Spinal cord (tissue), 10 donors: ENCODE measurements at places on chromosomes 5 and 9. TPM values are rescaled to one million over a fixed set of nuclear protein-coding genes. Genes with fewer than 3 reads are reported as not detected.

SNX24 gene
- polyA plus RNA-seq: 26.7 TPM

SV2C gene
- polyA plus RNA-seq: 39.4 TPM

NFIB gene
- 86.4 TPM for polyA plus RNA-seq

TIMD4 gene
- 0.82 TPM for polyA plus RNA-seq

MCIDAS gene
- not detected for polyA plus RNA-seq

LMAN2 gene
- 96.1 TPM for polyA plus RNA-seq

DNA sequence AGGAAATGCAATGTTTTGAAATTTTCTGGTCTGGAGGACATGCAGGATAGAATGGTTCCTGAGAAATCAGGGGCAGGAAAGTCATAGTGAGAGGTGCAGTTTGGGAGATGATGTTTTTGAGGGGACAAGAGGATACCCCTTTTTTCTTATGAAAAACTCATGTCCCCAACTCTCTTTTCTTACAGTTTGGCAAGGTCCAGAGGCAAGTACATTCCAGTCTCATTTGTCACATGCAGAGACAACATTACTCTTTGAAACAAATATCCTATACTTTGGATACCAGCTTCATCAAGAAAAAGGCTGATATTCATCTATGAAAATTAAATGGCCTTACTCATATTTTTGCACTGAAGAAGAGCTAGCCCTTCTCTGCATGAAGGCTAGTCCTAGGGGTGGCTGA lies 48.2 kb downstream of the EQTN start:
- DNase-seq: no peak

GRCh38 chr9:105832096-105832710 lies 137.9 kb downstream of the TMEM38B start:
- peak; percentile 63 for DNase-seq

DNA sequence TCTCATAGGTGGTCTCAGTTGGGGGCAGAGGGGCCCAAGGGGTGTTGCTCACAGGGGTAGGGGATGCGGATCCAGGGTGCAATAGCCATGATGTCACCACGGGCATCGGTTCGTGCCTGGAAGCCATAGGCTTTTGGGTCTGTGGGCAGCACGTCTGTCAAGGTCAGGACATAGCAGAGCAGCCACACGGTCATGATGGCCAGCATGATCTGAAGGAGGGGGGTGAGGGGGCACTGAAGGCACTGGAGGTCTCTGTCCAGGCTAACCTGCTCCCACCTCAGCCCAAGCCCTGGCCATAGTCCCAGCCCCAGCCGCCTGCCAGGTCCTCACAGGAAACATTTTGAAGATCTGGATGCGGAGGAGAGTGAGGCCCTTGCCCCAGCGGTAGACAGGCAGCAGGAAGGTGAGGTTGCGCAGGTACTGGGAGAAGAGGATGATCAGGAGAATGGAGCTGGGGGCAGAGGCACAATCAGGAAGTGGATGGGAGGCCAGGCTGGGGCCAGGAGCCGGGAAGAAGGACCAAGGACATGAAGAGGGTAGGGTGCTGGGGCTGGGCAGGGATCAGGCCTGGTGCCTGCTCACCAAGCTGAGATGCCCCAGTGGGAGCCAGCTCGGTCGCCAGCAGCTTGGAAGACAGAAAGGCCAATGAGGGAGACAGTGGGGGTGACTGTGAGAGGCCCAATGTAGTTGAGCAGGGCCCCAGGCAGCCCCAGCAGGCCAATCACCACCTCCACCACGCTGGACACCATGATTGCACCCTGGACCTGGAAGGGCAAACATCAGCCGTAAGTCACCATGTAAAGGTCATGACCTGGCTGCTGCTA lies 3.3 kb downstream of the SLC23A1 start:
- DNase-seq: no peak

DNA sequence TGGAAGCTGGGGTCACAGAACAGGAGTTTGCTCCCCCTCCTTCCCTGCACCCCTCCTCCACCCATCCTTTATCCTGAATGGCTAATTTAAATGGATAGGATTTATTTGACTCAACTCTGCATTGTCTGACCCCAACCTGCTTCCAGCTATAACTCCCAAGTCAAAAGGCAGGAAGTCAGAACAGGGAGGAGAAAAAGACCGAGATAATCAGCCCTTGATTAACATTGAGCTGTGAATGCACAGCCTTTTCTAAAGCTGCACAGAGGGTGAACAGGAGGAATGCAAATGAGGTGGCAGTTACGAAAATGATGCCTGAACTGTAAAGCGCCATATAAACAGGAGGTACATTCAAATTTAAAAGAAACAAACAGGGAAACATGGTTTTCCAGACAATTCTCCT lies 152.8 kb downstream of the SPOCK1 start:
- no peak for DNase-seq

DNA sequence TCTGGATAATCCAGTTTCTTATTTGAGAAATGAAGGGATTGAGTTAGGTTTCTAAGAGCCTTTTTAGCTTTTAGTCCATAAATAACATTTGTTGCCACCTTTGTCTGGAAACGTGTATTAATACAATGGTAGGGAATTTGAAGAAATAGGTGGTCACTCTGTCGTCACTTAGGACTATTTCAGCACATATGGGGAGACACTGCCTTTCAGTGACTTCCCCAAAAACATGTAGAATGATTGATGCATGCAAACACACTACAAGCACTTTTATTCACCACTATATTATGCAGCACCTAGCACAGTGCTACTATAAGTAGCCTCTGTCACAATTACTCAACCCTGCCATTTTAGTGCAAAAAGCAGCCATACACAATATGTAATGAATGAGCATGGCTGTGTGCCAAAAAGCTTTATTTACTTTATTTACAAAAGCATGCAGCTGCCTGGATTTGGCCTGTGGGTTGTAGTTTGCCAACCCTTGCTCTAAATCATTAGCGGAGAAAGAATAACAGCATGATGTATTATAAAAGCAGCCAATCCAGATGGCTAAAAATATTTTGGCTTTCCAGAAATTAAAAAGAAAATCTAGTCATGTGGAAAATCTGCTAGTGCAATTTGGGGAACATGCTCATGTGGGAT lies 154.2 kb upstream of the HMHB1 start:
- no peak for DNase-seq

GRCh38 chr9:125821078-125821477 lies 73.9 kb downstream of the PBX3 start:
- DNase-seq: no peak

- DNase-seq: no peak
Observed at GRCh38 chr9:29816954-29817703, 2243.8 kb upstream of the C9orf72 start.

DNA sequence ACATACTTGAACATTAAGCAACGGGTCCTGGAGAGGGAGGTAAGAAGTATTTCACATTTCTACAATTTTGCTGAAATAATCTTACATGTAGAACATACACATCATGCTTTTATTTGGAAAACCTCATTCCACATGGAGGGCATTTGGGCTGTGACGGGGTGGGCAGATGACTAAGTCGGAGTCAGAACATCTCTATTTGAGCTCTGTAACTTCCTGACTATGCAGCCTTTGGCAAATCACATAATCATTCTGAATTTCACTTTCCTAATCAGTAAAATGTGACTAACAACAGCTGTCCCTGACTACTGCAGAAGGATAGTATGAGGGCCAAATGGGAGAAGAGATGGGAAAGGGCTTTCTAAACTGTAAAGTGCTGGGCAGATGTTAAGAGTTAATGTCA lies 17.1 kb upstream of the IL6ST start:
- no peak for DNase-seq

- DNase-seq: no peak
Observed at GRCh38 chr9:126844085-126844484, 16.4 kb upstream of the ZBTB34 start.

DNA sequence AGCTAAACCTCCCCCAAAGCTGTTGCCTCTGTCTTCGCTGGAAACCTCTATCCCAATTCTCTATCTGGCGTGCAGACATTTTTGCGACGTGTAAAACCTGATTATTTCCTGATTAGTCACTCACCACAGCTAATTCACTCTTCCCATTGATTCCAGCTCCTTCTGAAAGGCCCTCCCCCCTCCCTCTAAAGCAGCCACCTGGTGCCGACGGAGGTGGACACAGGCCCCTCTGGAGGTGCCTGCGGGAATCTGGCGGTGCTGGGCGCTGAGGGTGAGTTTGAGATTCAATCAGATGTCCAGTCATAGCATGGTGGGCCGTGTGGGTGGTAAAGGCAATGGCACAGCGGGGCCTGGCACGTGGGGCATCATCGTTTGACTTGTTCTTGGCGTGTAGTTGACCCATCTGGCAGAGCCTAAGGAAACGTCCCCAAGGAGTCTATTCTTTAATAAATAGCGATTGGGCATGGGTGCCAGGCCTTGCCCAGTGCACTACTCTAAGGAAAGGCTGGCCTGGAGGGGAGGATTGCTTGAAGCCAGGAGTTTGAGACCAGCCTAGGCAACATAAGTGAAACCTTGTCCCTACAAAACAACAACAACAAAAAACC lies 271.1 kb upstream of the MVB12B start:
- peak; percentile 20 for DNase-seq

DNA sequence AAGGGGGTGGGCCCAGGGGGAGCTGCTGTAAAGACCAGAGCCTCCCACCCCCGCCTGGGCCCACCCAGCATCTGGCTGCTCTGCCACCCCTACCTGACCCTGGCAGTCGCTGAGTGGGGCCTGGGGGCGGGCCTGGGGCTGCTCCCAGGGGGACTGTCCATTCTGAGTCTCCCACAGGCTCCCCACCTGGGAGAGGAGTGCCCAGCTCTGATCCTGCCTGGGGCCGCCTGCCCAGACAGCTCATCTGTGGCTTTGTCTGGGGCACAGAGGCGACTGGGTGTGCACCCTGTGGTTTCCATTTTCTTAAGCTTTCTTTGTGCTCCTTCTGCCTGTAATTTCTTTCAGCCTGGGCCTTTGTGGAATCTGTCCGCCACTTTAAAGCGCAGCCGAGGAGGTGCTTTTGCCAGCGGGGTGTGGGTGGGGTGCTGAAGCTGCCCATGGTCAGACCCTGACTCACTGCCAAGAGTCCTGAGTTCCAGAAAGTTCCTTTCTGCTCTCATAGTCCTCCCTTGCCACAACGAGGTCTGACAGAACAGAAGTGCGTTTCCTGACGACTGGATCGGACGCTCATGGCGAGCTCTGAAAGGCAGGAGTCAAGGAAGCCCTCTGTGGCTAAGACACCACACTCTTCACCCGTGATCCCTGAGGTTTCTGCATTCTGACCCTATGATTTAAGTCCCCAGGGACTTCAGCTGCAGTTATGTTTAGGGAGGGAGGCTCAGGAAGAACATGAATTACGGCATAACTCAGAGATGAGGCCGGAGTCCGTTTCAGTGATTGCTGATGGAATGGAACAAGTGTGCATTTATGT lies 225.0 kb downstream of the FANCC start:
- peak; percentile 44 for DNase-seq

DNA sequence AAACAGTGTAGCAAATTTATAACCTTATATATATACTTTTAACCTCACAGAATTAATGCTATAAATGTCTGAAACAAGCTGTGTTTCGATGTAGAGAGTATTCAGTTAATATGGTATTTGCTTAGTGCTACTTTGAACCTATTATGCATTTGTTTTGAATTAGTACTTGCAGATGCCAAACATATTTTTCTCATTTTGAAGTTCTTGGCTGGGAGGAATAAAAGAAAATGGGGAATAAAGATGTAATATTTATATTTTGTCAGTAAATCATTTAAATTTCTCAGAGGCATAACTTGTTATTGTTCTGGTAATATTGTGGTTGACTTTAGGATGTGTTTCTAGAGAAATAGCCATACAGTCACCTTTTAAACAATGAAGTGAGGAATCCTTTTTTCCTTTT lies 175.9 kb upstream of the IZUMO3 start:
- no peak for DNase-seq

DNA sequence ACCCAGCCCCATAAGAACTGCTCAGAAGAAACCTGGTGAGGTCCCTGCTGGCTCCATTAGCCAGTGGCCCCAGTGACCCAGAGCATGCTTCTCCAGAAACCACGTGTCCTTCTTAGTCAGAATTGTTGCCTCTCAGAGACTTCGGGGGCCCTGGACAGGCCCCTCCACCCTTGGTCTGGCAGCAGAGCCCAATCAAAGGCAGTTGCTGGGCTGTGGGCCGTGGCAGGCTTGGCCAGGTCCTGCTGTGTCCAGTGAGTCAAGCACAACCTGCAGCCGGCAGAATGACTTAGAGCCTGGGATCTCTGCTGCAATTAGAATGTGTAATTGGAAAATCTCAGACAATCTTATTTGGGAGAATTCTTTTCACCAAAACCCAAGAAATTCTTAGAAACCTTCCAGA lies 502.0 kb upstream of the KLF4 start:
- DNase-seq: no peak

DNA sequence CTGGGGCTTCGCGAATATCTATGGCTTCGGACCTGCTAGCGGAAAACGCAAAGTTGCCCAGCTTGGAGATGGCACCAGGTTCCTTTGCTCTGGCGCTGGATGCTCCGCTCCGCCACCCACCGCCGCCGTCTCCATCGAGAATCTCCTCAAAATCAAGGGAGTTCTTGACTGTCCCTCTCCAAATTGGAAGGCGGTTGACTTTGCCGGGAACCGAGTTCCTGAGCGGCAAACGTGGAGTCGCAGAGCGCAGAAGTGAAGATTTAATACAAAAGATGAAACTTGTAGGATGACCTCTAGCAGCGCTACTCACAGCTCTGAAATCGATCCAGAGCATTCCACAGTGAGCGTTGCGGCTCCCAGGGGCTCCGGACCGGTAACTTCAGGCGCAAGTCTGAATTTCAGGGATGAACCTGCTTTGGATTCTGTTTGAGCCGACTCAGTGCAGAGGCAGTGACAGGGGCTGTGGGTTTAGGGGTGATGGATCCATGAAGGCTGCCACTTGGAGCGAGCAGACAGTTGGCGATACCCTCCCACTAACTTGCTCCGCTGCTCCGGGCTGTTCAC lies 1641.5 kb upstream of the C9orf72 start:
- no peak for DNase-seq

DNA sequence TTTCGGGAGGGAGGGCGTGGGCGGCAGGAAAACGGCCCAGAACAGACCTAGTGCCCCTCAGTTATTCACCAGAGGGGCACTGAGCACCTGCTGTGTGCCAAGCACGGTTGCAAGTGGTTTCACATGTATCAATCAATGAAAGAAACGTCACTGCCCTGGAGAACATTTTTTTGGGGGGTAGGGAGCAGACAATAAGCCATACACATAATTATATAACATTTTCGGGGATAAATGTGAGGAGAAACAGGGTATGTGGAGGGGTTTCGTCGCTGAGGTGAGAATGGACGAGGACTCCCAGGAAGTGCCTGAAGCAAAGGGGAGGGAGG lies 444 bp upstream of the ZNF354A start:
- DNase-seq: no peak

DNA sequence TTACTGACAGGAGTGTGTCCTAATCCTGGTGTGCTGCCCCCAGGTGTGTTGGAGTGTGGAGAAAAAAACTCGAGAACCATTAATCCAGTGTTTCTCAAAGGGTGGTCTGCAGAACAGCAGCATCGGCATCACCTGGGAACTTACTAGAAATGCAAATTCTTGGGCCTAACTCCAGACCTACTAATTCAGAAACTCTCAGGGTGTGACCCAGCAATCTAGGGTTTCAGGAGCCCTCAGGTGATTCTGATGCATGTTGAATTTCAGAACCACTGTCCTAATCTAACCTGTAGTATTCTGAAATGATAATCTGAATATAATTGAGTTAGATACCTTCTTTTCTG lies 30.0 kb upstream of the IL6ST start:
- DNase-seq: no peak

- no peak for DNase-seq
Observed at GRCh38 chr5:56025151-56025885, 30.6 kb upstream of the IL6ST start.

GRCh38 chr9:97559111-97559514 lies 57.6 kb downstream of the TMOD1 start:
- DNase-seq: no peak
